Left colon (tissue), 2 donors: ENCODE measurements at places on chromosomes 1 and 21. TPM values are rescaled to one million over a fixed set of nuclear protein-coding genes. Genes with fewer than 3 reads are reported as not detected.

GRCh38 chr1:53458634-53459033 lies 565 bp upstream of the DMRTB1 start:
- DNase-seq: no peak

GRCh38 chr1:205518661-205519540 lies 14.4 kb downstream of the CDK18 start:
- DNase-seq: peak; percentile 36

DNA sequence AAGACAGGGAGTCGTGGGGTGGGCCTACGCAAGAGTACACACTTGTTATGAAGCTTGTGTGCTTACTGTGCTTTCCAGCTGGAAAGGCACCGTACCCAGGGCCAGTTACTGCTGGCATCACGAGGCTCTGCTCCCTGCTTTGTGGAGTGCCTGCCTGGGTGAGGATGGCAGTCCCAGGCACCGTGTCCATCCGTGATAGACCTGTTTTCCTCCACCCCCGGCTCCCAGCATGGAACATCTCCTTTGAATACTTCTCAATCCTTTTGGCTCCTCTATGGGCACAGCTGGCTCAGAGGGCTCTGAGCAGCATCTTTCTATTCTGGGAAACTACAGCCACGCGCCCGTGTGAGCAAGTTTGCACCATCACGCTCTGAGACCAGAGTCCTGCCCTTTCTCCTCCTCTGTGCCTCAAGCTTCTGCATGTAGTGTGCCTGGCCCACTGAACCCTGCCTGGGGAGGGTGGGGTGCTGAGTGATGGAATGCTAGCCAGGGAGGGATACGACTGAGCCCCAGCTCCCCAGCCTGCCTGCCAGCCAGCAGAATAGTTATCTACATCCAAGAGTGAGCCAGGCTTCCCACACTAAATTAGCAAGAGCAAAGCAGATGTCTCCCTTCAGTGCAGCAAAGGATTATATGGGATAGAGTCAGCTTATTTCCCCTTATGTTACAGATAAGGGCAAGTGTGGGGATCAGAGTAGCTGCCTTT lies 7.1 kb upstream of the TNR start:
- DNase-seq: no peak

- DNase-seq: no peak
Observed at GRCh38 chr1:162677607-162678371, 45.5 kb downstream of the DDR2 start.

DNA sequence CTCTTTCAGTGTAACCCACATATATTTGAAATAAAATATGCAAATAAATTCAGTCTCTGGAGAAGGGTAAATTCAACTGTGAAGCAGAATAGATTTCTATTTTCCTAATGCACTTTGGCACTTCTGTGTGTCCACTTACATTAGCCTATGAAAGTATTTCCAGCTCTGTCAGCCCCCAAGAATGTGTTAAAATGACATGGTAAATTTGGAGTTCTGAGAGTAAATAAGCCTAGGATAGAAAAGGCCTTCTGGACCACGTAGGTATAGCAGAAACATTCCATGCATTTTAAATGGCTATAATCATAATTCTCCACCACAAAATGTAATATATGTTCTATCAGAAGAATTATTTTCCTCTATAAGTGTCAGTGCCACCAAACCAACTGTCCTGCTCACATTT lies 276.2 kb downstream of the NEGR1 start:
- DNase-seq: no peak

GRCh38 chr1:186213225-186213607 lies 161.8 kb downstream of the TPR start:
- DNase-seq: no peak

DNA sequence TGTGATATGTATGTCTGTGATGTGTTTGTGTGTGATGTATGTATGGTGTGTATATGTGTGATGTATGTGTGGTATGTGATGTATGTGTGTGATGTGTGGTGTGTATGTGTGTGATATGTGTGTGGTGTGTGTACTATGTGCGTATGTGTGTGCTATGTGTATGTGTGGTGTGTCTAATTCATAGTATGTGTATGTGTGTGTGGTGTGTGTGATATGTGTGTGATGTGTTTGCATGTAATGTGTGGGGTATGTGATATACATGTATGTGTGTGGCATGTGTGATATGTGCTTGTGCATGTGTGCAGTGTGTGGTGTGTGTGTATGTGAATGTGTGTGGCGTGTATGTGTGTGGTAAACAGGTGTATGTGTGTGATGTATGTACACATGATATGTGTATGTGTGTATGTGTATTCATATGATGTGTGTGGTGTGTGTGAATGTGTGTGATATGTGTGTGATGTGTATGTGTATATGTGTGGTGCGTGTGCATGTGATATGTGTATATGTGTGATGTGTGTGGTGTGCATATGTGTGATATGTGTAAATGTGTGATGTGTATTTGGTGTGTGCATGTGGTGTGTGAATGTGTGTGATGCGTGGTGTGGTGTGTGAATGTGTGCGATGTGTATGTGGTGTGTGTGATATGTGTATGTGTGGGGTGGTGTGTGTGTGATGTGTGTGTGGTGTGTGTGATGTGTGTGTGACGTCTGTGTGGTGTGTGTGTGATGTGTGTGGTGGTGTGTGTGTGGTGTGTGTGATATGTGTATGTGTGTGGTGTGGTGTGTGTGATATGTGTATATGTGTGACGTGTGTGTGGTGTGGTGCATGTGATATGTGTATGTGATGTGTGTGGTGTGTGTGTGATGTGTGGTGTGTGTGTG lies 8.0 kb upstream of the PCBP3 start:
- no peak for DNase-seq

DNA sequence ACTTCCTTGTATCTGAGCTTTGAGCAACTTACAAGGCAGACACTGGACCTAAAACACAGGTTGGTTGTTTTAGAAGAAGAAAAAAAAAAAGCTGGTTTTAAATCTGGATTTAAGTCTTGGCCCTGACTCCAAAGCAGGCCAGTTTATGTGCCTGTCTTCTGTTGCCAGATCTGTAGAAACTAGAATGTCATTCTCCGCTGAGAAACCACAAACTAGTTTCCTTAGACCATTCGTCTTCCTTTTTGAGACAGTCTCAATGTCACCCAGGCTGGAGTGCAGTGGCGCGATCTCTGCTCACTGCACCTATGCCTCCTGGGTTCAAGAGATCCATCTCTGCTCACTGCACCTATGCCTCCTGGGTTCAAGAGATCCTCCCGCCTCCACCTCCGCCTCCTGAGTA lies 33.9 kb downstream of the APP start:
- no peak for DNase-seq

- no peak for DNase-seq
Observed at GRCh38 chr1:68120136-68120791, 69.8 kb upstream of the DIRAS3 start.

DNA sequence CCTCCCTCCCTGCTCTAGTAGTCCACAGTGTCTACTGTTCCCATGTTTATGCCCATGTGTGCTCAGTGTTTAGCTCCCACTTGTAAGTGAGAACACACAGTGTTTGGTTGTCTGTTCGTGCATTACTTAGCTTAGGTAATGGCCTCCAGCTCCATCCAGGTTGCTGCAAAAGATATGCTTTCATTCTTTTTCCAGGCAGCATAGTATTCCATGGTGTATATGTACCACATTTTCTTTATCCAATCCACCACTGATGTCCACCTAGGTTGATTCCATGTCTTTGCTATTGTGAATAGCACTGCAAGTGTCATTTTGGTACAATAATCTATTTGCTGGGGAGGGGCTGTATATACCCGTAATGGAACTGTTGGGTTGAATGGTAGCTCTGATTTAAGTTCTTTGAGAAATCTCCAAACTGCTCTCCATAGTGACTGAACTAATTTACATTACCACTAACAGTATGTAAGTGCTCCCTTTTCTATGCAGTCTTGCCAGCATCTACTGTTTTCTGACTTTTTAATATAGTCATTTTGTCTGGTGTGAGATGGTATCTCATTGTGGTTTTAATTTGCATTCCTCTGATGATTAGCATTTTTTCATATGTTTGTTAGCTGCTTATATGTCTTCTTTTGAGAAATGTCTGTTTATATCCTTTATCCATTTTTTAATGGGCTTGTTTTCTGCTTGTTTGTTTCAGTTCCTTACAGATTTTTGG lies 191.9 kb upstream of the DMRTA2 start:
- no peak for DNase-seq

GRCh38 chr21:46368533-46369285 lies 44.8 kb downstream of the PCNT start:
- DNase-seq: no peak

- no peak for DNase-seq
Observed at GRCh38 chr1:42333662-42334239, 1.3 kb downstream of the FOXJ3 start.

- no peak for DNase-seq
Observed at GRCh38 chr1:185500001-185500626, 183.1 kb upstream of the IVNS1ABP start.

DNA sequence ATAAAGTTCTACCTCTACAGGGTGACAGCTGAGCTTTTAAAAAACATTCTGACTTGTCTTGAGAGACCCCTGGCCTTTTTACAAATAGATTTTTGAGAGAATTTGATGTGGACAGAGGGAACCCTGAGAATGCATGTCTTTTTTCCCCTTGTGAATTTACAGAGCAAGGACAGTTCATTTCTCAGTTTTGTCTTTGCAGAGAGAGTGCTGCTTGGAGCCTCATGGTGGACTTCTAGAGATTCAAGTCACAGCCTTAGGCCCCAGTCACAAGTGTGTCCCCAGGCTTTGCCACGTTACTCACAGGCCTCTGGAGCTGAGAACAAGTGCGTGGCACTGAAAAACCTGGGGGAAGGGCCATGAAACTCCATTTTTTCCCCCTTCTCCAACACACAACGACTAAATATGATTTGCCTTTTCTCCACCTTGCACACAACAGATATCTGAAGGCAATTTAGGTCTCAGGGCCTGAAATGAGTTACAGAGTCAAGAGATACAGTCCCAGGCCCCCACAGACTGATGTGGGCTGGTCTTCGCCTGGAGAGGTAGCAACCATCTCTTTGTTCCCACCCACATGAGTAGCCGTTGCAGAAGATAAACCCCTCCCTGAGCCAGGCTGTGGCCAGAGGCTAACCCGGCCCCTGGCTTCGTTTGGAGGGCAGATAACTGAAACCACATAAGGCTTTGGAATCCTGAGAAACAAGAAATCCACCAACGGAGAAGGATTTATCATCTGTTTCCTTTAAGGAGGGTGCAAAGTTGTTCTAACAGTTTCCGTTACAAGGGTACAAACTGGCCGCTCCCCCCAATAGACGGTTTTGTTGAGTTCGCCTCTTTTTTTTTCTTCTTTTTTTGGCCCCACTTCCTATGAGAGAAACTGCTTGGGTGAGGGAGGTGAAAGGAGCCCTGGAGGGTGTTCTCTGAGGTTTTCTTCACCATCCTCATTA lies 1.0 kb upstream of the PIGV start:
- DNase-seq: peak; percentile 69

DNA sequence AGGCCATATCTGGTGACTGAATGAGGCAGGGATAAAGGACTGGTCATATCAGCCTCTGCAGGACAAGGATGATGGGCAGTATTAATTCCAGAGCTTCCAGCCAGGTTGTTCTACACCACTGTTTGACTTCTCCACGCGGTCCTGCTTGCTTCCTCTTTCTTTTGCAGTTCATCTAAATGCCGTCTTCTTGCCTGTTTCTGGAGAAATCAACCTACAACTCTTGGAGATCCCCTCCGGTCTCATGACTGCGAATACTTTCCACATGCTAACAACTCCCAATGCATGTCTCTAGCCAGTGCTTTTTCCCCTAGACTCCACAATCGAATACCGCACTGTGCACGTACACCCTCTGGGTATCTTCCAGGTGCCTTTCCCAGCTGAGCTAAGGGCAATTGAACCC lies 14.1 kb upstream of the TIAM1 start:
- DNase-seq: no peak

- DNase-seq: no peak
Observed at GRCh38 chr1:93575621-93576284, 105.9 kb downstream of the BCAR3 start.

DNA sequence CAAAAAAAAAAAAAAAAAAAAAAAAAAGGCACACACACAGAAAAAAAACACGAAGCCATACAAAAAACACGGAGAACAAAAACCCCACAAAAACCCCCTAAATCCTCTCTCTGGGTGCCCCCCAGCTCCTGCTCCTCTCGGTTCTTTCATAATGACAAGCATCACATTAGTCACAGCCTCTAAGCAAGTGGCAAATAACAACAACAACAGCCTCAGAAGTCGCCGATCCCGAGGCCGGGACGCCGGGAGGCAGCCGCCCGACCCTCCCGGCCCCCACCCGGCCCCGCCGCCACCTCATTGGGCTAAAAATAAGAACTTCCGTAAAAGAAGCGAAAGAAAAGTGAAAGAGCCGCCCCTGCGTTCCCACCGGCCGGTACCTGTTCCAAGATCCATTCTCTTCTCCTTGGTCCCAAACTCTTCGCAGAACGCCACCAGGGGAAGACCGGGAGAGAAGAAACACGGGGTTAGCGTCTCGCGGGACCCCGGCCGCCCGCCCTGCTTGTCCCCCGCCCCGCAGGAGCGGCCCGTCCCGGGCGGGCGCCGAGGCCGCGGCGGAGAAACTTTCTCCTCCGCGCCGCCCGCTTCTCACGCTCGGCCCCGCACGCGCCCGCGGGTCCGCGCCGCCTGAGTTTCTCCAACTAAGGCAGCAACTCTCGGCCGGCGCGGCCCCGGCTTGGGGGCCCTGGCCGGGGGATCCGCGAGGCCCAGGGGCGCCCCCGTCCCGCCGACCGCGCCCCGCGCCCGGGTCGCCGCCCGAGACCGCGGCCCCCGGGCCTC lies 102.8 kb downstream of the CASZ1 start:
- DNase-seq: no peak

DNA sequence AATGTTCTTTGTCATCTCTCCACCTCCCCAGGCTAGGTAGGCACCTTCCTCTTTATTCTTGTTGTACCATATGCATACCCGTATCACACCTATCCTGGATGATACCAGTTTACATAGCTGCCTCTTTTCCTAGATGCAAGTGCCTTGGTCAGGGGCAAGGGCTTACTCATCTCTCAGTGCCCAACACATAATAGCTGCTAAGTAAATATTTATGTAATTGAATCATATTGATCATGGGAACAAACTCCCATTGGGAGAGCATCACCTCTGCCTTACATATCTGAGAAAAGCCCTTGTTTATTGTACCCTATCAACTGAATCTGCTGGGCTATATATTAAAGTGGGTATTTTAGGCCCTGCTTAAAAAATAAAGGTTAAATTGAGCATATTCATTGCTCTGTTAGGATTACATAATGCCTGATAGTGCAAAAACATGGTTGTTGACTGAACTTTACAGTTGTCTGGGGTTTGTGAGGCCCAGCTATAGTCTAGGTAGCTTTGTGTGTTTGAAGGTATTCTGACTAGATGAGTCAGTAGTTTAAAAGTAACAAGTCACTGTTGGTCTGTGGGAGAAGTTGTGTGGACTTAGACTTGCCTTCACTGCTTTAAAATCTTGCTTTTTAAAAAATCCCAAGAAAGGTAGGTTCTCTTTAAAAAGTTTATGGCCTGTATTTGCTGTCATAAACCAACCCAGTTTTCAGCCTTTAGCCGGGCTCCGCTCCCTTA lies 82.6 kb downstream of the OLFML2B start:
- DNase-seq: no peak

- DNase-seq: peak; percentile 90
Observed at GRCh38 chr1:161038523-161039153, at the start of gene TSTD1. Gene TSTD1, minus strand, starts transcription at chr1:161038964. Its CDS starts 75 bp downstream, at chr1:161038889.

The DTL gene
- total RNA-seq: 4.1 TPM

The ZBTB8A gene
- 6.0 TPM for total RNA-seq

The VTCN1 gene
- total RNA-seq: not detected

The RCC2 gene
- 64.1 TPM for total RNA-seq

The ARHGEF16 gene
- total RNA-seq: 113 TPM

The NGF gene
- 0.64 TPM for total RNA-seq

The MIGA1 gene
- total RNA-seq: 13.9 TPM

The CD1E gene
- not detected for total RNA-seq
